Stimulated activated naive CD4-positive, alpha-beta T cell treated with Interleukin-2 at 50 U/mL for 16 hours (primary cell): ENCODE measurements at places on chromosomes 3 and 15.

DNA sequence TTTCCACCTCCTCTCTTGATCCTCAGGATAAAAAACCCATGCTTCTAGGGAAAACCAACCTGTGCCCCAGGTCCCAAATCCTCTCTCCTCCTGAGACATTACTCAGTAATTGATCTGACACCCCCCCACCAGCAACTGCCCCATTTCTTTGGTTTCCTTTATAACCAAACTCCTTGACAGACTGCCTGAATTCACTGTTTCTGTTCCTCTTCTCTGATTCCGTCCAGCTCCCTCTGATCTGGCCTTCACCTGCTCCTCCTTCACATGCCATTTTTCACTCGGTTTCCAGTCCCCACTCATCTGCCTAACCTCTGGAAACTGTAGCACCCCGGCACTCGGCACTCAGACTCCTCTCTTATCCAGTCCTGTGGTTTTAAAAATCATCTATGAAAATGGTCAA lies 2.1 kb downstream of the CCDC51 start:
- DNase-seq, result no peak

DNA sequence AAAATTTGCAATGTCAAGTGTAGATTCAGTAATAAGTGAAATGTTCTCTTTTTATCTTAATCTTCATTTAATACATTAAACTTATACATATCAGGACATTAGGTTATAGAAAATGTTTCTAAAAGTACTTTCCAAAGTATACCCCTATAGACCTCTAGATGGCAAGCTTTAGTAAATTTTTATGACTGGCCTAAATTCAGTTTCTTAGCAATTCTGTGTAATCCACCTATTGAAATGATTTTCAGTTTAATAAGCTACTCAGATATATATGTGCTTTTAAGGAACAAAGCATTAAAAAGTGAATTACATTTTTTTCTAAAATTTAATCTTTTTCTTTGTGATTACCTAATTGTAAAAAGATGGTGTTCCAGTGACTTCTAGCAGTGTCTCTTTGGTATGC lies 342.2 kb downstream of the GBE1 start:
- DNase-seq, result no peak

- DNase-seq, result no peak
Observed at GRCh38 chr15:80849308-80849707, 70.1 kb downstream of the CEMIP start.

DNA sequence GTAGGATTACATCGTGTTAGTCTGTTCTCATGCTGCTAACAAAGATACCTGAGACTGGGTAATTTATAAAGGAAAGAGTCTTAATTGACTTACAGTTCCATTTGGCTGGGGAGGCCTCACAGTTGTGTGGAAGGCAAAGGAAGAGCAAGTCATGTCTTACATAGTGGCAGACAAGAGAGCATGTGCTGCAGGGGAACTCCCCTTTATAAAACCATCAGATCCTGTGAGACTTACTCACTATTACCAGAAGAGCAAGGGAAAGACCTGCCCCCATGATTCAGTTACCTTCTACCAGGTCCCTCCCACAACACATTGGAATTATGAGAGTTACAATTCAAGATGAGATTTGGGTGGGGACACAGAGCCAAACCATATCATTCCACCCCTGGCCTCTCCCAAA lies 3.4 kb downstream of the SLC25A26 start:
- DNase-seq, result peak; percentile 19

GRCh38 chr3:157469561-157470294 lies 33.1 kb downstream of the PTX3 start:
- DNase-seq, result no peak

DNA sequence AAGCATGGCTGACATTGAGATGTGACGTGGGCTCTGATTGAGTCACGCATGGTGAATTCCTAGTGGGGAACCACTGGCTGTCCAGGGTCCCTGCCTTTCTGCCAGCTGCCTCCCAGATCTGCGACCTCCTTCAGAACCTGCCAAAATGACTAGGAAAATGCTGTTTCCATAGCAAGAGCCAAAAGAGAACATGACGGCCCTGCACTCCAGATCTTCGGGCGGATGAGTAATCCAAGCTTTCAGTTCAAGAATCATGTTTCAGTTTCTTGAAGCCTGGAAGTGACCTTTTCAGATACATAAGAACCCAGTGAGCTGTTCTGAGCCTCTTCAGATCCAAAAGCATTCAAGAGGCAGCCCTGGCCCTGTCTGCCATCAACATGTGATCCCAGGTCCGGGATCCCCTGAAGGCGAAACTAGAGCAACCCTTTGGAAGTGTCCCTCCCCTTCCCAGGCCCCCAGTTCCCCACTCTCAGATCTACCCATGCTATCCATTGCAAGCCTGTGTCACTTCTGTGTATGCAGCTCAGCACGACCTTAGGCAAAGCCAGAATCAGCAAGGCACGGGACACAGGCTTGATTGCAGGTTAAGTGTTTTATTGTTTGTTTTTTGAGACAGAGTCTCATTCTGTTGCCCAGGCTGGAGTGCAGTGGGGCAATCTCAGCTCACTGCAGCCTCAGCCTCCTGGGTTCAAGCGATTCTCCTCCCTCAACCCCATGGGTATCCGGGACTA lies 19.7 kb downstream of the ANKRD63 start:
- no peak for DNase-seq

GRCh38 chr3:176463610-176464009 lies 733.7 kb downstream of the TBL1XR1 start:
- DNase-seq, result no peak

DNA sequence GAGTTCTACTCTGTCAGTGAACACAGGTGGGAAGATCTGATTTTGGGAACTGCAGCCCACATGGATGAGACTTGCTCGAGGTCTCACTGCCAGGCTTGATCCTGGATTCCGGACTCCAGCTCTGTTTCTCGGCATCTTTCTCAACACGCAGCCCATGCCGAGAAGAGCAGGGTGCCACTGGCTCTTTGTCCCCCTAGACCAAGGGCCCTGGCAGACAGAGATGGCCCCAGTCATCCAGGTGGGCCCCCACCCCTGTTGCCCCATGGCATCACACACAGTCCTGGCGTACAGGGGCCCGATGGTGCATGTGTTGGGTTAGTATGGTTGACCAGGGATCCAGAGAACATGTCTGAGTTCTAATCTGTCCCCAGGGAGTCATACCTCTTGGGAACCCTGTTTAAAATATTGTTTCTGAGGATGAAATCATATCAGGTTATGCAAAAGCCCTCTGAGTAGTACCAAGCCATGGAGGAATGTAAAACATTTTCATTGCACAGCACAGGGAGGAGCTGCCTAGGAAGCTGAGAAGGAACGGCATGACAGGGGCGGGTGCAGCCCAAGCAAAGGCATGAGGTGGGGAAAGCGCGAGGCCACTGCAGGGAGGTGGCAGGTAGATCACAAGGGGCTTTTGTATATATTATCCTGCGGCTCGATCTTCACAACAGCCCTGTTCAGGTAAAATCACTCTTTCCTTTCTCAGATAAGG lies 320.6 kb downstream of the UACA start:
- DNase-seq, result no peak

DNA sequence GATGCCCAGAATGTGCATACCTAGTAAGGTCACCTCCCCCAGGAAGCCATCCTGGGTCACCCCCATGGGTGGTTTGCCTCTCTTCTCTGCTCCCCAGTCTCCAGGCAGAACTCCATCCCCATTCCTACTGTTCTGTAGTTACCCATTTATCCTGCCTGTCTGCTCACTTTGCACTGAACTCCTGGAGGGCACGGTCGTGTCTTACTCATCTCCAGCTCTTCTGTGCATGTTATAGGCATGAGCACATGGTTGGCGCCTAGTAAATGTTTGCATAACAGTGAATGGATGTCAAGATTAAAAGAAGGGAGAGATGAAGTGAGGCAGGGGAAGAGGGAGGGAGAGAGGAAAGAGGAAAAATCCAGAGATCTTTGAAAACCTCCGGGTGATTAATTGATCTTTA lies 208.4 kb upstream of the TRIM42 start:
- no peak for DNase-seq

GRCh38 chr3:26932752-26933151 lies 310.2 kb downstream of the LRRC3B start:
- DNase-seq, result no peak

- DNase-seq, result no peak
Observed at GRCh38 chr3:31918179-31919150, 62.6 kb downstream of the OSBPL10 start.

DNA sequence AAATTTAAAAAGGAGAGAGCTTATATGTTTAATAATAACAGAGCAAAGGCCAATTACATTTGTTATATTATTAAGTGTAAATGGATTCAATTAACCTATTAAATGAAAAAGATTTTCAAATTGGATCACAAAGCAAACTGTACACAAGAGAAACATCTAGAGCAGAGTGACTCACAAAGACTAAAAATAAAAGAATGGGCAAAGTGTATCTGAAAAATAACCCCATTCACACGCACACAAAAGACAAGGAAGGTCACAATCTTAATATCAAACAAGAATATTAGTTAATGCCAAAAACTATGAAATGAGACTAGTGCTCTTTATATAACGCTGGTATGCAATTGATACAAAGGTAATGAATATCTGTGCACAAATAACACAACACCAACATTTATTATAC lies 65.7 kb downstream of the MOBP start:
- DNase-seq, result no peak

- no peak for DNase-seq
Observed at GRCh38 chr15:76346669-76347481, 10.3 kb downstream of the ISL2 start.

GRCh38 chr15:77625376-77625775 lies 7.3 kb downstream of the LINGO1 start:
- DNase-seq, result no peak

DNA sequence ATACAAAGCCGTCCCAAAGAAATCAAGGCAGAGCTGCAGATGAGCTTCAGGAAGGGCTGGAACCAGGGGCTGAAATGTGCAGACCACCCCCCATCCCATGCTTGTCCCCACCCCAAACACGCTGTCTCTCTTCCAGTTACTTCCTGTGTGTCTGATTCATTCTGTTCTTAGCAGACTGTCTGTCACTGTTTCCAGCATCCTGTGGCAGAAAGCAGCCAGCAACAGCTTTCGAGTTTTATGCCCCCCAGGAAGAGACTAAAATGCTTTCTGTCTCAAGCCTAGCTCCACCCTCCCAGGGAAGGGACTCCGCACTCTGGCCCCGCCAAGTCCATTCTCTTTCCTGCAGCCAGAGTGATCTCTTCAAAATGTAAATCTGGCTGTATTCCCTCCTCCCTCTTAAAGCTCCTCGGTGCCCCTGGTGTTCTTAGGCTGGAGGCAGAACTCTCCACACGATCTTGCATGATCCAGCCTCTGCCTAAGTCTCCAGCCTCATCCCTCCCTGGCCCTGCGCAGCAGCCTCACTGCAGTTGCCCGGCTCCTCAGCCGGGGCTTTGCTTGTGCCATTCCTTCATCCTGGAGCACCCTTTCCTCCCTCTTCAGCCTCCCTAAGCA lies 41.5 kb downstream of the HRH1 start:
- no peak for DNase-seq

DNA sequence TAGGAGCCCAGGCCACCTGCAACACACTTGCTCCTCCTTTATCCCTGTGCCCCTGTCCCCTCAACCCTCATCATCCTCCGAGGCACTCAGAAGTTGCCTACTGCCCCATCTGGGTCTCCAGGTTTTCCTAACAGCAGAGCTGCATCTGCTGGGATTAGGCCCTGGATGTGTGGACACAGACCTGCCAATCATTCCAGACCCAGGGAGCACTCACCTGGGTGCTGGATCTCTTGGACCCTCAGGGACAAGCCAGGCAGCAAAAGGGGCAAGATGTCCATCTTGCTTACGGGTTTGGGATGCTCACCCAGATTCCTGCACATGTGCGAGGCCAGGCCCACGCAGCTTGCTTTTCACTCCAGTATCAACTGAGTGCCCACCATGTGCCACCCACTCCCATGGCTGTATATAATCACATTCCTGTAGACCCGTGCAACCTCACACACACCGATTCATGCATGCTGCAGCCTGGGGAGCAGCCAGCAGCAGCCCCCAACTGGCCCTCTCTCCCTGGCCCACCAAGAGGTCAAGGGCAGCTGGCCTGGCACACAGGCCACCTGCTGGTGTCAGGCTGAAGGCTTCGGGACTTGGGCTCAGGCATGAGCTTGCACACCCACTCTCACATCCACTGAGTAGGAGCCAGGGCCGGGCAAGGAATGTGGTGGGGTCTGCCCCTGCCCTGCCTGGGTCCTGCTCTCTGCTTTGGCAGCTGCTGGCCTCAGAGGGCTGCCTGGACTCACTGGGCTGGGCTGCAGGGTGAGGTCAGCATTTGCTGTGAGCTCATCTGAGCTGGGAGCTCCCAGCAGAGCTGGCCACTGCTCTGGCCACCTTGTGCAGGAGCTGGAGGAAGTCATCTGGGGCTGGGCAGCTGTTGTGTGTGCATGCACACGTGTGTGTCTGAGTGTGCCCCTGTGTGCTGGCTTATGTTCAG lies 14.9 kb downstream of the PRKCD start:
- no peak for DNase-seq

GRCh38 chr3:127035677-127036076 lies 52.8 kb downstream of the PLXNA1 start:
- no peak for DNase-seq

DNA sequence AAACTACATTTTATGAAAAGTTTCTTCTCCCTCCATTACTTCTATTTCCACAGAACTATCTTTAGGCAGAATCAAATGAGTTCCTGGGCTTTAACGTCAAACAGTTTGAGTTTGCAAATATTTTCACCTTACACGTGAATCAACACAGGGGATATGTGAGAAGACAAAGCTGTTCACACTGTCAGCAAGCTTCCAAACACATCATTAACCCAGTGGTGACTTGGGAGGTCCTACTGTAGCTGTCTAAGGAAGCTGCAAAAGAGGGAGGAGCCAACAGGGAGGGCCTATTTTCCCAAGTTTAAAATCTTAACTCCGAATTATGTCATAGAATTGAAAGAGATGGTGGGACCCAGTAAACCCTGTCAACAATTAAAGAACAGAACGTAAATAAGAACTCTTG lies 337.8 kb upstream of the DNAJC19 start:
- DNase-seq, result no peak

DNA sequence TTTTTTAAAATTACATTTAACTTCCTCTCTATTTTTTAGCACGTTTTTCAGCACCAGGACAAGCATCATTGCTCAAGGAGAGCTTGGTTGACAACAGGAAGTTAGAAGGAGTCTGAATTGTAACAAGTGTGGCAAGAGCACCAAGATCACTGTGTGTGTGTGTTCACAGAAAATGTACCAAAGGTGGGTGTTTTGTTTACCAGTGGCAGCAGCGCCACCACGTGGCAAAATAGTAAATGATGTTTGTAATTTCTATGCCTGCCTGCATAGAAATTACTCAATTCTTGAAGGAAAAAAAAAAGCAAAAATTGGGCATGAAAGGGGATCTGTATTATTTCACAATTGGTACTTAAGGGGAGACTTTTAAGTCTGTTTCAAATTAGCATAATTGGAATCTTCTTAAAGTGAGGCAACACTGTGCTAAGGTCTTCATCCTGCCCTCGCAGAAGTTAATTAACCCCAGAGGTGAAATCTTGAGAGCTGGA lies 7.4 kb upstream of the U2SURP start:
- DNase-seq, result peak; percentile 45

- DNase-seq, result no peak
Observed at GRCh38 chr3:140238646-140239314, 303.8 kb downstream of the CLSTN2 start.

DNA sequence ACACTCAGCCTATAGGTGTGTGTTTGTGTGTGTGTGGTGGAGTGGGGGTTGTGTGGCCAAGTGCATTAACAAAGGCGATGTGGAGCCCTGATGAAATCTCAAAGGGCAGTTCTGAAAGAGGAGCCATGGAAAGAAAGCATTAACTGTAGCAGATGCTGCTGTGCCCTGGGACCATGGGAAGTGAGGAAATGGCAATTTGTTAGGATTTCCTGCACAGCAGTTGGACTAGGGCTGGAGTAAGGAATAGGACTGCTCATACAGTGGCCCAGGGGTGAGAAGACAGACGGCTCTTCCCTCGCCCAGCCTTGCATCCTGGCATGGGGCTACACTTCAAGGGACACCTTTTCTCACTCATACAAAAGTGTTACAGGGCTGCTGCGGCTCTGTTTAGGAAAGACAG lies 12.3 kb upstream of the ZBTB38 start:
- no peak for DNase-seq
